ENCODE measurements at places on chromosomes 6 and 20.
A peak's percentile ranks its signal among the peaks of the same experiment; 100 is the strongest.

GRCh38 chr20:33437141-33437911, 6.2 kb downstream of the SNTA1 start:
- peak; percentile 90 for DNase-seq

DNA sequence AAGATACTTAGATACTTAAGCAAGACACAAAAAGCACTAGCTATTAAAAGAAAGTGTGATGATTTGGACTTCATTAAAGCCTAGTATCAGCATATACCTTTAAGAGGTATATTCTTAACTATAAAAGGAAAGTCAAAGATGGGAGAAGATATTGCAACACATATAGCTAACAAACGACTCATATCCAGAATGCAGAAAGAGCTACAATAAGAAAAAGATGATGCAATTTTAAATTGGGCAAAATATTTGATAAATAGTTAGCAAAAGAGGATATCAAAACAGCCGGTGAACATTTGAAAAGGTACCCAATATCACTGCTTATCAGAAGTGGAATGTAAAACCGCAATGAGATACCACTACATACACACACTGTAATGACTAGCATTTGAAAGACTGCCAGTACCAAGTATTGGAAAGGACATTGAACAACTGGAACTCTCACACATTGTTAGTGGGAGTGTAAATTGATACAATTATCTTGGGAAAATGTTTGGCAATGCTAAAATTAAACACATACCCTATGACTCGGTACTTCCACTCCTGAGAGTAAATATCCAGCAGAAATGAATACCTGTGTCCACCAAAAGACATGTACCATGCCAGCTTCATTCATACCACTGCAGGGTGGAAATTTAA, 25.7 kb downstream of the MUC22 start:
- no peak for DNase-seq

DNA sequence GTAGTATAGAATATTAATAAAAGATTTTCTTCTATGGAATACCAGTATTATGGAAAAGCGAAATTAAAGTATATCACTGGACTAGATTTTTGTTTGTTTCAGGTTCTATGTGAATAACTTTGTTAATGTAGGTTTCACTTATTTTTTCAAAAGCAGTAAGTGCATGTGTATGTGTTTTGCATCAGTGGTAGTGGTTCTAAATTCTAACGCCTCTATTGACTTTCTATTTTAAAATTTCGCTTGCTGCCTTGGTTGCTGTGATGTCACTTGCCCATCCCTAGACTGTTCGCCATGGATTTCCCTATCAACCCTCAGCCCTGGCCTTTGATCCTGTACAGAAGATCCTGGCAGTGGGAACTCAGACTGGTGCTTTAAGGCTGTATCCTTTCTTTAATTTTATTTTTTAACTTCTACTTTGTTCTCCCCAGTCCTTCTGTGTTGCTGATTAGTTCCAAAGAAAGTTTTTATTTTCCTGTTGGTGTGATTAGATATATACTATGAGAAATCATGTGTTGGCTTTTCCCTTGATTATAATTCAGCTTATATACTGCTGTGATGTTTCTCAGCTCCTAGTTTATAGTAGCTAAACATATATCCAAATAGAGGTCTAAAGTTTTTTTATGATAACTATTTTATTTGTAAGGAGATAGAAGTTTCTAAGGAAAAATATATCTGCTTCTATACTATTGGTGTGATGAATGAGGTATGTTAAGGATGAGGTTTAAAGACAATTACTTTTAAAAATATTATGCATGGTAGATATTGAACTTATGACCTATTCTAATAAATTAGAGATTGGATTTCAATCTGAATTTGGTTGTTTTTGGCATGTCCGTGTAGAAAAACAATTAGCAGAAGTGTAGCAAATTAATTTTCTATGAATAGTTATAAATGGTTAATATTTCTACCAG, 1.7 kb downstream of the STXBP5 start:
- peak; percentile 61 for DNase-seq

GRCh38 chr6:43698584-43699349, 11.2 kb upstream of the MRPS18A start:
- peak; percentile 67 for DNase-seq

GRCh38 chr6:32970413-32971241, 2.2 kb downstream of the BRD2 start:
- peak; percentile 93 for DNase-seq

DNA sequence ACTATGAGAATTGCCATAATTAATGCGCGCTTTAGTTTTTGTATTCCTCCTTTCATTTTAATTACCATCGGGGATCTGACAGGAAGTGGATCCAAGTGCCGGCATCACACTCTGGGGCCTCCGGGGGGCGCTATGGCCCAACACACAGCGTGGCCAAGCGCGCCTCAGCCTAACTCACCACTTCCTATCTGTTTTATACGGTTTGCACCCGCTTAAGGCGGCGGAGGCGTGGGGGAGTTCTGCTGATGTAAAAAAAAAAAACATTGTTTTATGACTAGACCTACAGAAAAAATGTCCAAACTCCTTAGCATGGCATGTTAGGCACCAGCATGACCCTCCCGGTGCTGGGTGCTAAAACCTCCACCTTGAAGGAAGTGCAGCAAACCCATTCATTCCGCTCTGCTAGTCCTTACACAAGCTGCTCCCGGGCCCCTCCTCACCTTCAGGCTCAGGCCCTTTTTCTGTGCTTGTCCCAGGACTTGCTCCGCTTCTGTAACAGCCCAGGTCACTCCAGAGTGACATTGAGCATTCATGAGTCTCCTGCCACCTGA, 4.5 kb upstream of the EBF4 start:
- DNase-seq, result peak; percentile 69

- no peak for DNase-seq
Observed at GRCh38 chr6:5855787-5856470, 150.8 kb downstream of the NRN1 start.

GRCh38 chr6:116529466-116530290, 15.8 kb downstream of the TRAPPC3L start:
- DNase-seq, result no peak

- DNase-seq, result no peak
Observed at GRCh38 chr6:41593406-41593805, 44.9 kb upstream of the MDFI start.

DNA sequence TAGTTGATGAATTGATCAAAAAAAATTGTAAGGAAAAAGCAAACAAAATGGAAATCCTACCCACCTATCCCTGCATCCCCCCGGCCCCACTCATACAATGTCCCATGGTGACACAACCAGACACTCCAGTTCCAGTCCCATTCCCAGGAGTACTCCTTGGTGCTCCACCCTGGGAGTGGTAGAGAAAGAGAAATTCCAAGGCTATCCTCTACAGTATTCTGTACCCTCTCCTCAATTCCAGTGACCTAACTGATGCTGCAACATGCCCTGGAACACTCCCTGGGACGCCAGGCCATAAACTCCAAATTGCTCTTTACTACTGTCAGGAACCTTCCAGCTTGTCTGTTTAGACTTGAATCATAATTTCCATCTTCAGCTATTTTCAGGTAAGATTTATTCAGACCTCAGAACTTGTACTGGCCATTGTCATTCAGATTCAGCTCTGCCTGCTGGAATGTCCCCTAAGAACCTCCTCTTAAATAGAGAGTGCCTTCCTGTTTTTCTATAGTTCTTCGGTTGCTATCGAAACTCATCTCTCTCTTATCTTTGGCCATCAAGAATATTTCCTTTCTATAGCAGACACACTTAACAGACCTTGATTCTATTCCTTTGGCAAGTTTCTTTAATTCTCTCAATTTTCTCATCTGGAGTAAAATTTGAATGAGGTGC, 8.7 kb downstream of the GPX6 start:
- DNase-seq, result no peak

GRCh38 chr20:63898882-63899558, 4.1 kb downstream of the DNAJC5 start:
- no peak for DNase-seq

GRCh38 chr6:2792330-2793110, 27.3 kb downstream of the WRNIP1 start:
- DNase-seq, result peak; percentile 72

GRCh38 chr6:132330759-132331158, 70.5 kb downstream of the MOXD1 start:
- DNase-seq, result no peak

- DNase-seq, result no peak
Observed at GRCh38 chr6:33451606-33452005, 2.8 kb upstream of the ZBTB9 start.

- DNase-seq, result no peak
Observed at GRCh38 chr20:23126281-23127061, 40.3 kb upstream of the CD93 start.

- DNase-seq, result no peak
Observed at GRCh38 chr20:17300113-17300512, 73.3 kb downstream of the PCSK2 start.

- peak; percentile 13 for DNase-seq
Observed at GRCh38 chr6:125393449-125393858, 91.7 kb upstream of the HDDC2 start.

DNA sequence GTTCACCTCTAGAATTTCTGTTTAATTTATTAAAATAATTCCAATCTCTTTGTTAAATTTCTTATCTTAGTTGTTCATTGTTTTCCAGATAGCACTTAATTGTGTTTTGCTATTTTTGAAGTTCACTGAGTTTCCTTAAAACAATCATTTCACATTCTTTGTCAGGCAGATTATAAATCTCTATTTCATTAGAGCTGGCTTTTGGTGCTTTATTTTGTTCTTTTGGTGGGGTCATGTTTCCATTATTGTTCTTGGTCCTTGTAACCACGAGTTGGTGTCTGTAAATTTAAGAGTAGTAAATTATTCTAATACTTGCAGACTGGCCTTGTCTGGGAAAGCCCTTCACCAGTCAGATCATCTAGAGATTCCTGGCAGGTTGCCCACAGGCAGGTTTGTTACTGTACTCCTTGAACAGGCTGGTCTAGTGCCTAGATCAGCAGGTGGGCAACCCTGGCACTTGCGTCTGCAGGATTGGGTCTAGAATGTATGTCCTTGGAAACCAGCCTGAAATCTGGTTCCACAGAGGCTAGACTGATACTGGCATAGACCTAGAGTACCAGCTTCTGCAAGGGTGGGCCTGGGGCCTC, 110.4 kb downstream of the ADGB start:
- no peak for DNase-seq

DNA sequence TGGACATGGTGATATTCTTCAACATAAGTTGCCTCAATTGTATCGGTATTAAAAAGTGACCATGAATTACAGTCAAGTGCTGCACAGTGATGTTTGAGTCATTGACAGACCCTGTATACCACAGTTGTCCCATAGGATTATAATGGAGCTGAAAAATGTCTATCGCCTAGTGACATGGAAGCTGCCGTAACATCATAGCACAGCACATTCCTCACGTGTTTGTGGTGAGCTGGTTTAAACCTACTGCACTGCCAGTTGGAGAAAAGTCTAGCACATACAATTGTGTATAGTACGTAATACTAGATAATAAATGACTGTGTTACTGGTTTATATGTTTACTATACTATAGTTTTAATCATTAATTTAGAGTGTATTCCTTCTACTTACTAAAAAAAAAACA, 150.2 kb downstream of the CDH26 start:
- peak; percentile 4 for DNase-seq

- DNase-seq, result peak; percentile 60
Observed at GRCh38 chr6:27617700-27618689, 145.1 kb upstream of the ZNF184 start.

- DNase-seq, result no peak
Observed at GRCh38 chr6:160420969-160421556, 72.9 kb downstream of the SLC22A3 start.

- DNase-seq, result peak; percentile 68
Observed at GRCh38 chr6:12545619-12546409, 170.8 kb upstream of the PHACTR1 start.

GRCh38 chr6:56842686-56843475, 112.0 kb upstream of the BEND6 start:
- DNase-seq, result peak; percentile 55

DNA sequence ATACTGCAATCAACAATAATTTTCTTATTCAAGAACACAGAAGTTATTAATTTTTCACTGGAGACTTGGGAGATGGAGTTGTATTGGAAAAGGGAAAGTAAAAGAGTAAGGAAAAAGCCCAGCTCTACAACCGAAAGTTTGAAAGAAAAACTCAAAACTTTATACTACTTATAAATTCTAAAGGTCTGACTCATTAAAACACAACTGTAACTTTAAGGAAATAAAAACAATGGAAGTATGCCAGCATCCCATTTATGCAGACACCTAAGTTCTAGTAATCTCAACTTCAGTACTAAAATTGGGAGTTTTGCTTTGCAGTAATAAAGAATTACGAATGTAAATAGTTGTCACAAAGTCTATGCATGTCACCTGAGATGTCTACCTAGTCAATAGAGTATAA, 80.6 kb downstream of the IRAK1BP1 start:
- DNase-seq, result peak; percentile 75

DNA sequence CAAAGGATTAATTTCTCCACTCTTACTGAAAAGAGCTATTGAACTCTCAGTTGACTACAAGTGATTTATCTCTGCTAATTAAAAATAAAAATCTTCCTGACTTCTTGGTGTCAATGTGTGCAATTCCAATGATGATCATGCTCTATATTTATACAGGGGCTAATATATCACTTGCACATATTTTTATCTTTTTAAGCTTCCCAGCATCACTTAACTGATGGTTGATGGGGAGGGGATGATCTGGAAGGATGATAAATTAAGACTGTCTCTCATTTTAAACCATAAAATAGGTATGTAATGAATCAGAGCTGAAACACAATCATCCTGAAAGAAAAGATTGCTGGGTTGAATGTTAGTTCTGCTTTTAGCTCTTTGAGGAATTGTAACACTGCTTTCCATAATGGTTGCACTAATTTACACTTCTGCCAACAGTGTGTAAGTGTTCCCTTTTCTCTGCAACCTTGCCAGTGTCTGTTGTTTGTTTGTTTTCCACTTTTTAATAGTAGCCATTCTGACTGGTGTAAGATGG, 169.6 kb upstream of the ECI2 start:
- DNase-seq, result no peak

DNA sequence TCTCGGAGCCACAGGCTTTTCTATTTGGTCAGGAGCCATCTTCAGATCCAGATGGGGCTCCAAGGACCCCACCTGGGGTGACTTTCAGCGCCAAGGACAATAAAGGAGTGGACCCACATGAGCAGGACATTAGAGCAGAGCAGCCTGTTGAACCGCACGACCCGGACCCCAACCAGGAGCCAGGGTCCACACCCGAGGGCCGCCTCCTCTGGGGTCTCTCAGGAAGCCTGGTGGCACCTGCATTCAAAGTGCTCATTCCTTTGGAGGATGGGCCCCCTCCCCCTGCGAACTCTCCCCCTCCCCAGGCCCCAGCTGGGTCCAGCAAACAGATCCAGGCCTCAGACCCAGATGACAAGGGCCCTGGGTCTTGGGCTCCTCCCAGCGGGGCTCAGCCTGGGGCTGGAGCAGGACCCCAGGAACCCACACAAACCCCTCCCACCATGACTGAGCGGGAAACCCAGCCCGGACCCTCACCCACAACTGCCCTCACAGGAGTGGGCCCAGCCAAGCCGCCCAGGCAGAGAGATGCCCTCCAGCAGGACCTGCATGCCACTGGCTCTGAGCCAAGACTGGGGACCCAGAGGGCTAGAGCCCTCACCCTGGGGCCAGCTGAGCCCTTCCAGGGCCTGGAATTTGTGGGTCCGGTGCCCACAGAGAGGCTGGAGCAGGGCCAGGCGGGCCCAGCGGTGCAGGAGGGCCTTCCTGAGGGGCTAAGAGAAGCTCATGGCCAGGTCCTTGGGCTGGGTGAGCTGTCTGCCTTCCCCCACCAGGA, 23.9 kb downstream of the RAB44 start:
- DNase-seq, result no peak
